ENCODE measurements at places on chromosomes 13 and 19. TPM values are rescaled to one million over a fixed set of nuclear protein-coding genes. Genes with fewer than 3 reads are reported as not detected.

DNA sequence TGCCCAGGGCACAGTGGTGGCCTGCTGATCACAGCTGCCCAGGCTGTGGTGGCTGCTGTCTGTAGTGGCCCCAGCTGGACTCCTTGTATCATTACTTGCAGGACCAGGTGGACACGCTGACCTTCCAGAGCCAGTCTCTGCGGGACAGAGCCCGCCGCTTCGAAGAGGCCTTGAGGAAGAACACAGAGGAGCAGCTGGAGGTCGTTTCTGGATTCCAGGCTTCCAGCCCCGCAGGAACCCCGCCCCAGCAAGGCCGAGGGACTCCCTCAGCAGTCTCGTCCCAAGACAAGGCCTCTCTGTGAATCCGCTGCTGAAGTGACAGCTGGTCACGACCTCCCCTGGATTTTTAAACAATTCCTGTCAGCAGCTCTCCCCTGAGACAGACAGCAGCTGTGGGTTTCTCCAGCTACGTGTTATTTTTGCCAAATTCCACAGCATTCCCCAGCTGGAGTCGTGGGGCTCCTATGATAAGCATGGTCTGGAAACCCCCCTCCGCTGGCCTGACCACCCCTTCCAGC, 98.3 kb downstream of the SLC7A1 start:
- peak; percentile 80 for DNase-seq

DNA sequence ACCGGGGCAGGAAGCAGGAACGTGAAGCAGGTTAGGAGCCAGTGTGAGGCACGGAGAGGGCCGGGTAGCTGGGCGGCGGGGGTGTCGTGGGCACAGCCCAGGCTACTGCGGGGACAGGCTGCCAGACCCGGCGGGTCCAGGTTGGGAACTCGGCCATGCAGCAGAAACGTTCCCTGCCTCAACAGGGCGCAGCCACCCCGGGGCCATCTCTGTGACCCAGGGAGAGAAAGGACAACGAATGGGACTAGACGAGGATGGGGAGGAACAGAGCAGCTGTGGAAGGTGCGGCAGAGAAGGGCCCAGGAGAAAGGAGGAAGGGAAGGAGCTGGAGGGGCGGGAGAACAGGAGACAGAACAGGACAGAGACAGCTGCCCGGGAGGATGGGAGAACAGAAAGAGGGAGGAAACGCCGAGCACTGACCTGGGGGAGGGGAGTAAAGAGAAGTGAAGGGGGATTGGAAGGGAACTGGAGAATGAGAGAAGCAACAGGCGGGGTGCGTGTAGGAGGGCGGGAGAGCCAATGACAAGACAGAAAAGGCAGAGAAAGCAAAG, 12.9 kb upstream of the GARIN5A start:
- DNase-seq = peak; percentile 24

DNA sequence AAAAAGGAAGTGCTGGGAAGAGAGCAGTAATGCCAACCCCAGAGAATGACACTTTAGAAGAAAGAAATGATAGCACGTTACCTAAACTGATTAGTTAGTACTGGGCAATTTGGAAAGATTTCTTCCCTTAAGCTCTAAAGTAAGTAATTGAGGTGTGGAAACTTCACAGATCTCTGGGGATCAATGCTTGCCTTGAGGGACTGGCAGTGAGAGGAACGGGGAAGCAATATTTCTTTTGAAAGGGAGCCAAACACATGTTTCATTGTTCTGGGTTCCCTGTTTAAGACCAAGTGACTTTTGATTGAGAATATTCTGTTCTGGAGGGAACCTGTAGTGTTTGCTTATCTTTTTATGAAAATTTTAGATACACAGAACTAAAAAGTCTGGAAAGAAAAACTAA, 190.5 kb downstream of the NDFIP2 start:
- no peak for DNase-seq

DNA sequence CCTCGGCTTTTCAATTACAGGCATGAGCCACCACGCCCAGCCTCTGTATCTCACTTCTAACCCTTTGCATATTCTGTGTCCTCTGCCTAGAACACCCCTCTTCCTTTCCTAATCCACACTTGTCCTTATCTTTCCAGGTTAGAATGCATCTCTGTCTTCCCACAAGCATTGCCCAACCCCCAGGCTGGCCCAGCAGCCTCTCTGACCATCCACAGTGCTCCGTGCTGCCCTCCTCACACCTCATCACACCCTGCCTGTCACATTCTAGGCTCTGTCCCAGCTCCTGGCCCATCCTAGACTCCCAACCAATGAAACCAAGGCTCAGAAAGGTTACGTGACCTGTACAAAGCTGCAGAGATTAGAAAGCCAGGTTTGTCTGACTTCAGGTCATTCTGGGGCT, 11.3 kb downstream of the JAK3 start:
- DNase-seq = no peak

DNA sequence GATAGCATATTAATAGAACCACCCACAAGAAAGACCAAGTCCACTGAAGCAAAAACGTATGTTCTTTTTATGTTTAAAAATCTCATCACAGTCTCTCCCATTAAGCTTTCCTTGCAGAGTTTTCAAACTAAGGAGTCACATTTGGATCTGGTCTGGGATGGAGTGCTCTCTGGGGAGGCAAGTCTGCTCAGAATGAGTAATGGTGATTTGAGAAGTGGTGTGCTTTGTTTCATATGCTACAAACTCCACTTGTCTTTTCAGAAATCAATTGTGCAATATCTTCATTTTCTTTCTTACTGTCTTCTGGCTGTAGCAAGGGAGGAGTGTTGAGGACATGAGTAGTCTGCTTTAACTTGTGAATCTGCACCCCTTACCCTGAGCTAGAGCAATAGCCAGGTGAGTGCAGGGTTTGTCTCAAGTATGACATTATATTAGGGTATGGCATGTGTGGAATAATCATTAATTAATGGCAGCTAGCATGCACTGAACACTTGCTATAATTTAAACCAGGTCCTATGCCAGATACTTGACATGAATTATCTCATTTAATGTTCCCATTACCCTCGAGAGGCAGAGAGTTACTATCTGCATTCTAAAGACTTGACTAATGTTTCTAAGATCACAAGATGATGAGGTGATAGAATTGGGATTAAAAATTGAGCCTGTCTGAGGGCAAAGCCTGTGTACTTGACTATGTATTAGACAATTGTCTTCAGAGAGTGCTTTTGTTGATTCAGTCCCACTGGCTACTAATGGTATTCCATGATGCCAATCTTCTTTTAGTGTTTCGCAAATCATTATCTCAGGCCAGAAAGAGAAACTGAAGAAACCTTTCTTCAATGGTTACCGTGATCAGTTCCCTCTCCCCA, 171.8 kb downstream of the GPC6 start:
- no peak for DNase-seq

DNA sequence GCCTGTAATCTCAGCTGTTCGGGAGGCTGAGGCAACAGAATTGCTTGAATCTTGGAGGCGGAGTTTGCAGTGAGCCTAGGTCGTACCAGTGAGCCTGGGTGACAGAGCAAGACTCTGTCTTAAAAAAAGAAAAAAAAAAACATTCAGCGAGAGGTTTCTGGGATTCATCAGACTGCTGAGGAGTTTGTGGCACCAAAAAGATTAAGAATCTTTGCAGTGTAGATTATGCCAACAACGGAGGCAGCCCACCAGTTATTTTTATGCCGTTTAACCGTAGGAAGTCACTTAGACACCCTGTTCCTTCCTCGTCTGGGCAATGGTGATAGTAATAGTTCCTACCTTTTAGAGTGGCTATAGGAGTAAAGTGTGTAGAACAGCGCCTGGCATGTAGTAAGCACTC, 2.5 kb downstream of the COX6B1 start:
- DNase-seq = no peak

DNA sequence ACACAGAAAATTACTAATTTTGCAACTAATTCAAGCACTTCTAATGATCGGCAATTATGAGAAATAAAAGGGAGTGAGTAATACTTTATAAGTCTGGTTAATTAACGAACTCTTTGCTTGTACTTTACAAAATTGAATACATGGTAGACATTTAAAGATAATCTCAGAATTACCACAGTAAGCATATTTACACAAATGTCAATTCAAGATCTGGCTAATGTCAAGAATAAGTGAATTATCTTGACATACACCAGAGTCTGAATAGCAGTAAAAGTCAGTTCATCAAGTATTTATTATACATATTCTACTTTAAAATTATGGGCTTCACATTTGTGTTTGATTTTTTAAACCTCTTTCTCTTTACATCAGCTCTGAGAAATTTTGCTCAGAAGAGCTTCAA, 643.4 kb downstream of the OLFM4 start:
- no peak for DNase-seq

DNA sequence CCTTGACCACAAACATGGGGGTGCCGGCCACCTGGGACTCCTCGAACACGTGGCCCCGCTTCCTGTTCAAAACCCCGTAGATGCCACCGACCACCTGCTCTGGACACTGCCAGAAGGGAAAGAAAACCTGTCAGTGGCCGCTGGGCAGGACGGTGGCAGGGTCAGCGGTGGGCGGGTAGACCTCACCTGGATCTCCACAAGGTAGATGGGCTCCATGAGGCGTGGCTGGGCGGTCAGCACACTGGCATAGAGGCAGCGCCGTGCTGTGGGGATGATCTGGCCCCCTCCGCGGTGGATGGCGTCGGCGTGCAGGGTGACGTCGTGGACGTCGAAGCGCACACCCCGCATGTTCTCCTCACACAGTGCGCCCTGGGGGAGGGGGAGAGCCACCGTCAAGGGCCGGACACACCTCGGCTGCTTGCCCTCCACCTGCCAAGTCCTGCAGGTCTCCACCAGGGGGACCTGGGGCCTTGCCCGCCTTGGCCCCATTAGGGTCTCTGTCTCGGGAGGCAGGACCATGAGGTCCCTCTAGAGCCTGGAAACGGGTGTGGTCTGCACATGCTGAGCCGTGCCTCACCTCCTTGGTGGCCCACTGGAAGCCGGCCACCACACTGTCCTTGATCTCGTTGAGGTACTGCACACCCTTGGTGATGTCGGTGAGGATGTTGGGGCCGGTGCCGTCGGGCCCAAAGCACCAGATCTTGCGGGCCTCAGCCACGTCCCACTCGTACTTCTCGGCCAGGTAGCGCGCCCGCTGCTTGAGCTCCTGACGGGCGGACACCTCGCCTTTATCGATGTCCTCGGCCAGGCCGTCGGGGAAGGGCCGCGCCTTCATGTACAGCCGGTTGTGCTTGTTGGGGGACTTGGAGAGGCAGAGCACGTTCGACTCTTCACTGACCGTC, 6.6 kb upstream of the DAPK3 start:
- no peak for DNase-seq

DNA sequence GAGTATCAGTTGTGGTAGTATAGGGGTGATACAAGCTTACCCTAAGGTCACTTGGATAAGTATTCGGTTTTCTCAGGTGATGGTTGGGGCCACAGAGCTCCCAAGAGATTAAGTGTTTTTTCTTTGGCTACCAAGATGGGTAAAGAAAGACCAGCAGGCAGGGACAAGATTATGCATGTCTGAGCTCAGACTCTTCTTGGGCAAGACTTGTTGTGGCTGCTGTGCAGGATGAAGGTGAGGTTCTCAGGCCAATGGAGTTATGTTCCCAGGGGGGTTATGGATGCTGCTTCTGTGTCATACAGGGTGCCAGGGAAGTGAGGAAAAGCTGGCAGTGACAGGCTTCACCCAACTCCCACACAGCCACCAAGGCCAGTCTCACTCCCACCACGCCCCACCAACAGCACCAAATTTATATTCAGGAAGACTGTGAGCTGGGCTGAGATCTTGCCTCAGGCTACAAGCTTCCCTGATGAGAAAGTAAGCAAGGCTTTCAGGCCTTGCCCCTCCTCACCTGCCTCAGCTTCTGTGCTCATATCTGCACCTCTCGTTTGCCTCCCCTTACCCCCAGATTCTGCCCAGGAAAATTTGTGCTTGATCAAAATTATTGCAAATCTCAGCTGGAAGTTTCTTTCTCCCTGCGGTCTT, 511.8 kb upstream of the SLITRK1 start:
- no peak for DNase-seq

DNA sequence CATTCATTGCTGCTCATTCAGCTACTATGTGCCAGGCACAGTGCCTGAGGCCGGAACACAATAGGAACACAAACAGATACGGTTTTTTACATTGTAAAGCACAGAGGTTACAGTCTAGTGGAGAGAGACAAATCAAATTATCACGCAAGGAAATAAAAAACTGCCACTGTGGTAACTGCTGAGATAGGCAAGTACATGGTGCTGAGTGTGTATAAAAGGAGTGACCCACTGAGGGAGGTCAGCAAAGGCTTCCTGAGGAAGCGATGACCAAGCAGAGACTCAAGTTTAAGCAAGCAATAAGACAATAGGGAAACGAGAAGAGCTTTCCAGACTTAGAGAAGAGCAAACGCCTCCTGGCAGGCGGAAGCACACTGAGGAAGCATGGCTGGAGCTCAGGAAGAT, 56.4 kb downstream of the NUFIP1 start:
- DNase-seq = peak; percentile 45

DNA sequence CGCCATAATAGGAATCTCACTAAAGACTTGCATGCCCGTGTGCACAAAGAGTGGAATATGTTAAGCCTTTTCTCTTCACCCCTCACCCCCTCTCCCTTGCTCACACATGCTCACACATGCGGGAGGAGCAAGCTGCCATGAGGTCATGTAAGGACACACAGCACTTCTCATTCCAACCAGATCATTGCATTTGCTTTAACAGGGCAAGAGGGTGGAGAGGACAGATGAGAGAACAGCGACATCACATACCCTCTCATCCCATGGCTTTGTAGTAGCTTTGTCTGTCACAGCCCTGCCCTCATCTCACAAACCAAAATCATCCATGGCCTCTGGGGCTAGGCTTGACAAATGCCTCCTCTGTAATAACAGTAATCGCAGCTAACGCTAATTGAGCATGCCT, 145.6 kb upstream of the FRY start:
- DNase-seq = peak; percentile 32

DNA sequence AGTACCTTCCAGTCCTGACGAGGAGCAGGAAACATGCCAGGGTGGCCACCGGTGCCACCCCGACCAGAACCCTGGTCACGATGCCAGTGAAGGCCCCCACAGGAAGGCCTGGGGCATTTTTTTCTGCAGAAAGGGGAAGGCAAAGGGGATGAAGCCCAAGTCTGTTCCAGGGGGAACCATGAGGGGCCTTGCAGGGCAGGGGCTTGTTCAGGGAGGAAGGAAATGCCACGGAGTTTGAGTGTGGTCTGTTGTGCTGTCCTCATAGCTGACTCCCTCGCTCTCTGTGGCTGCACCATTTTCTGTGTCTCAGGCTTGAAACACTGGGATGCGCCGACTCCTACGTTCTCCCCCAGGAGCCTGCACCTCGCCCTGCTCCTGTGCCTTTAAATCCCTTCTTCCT, 27.5 kb upstream of the CEACAM1 start:
- no peak for DNase-seq

Gene WDR87
- not detected for polyA plus RNA-seq

Gene TPM4
- 65.0 TPM for polyA plus RNA-seq

Gene FFAR2
- not detected for polyA plus RNA-seq

Gene ZNF90
- 0.57 TPM for polyA plus RNA-seq

Gene RNF225
- not detected for polyA plus RNA-seq

Gene CALR3
- polyA plus RNA-seq = not detected

Gene ZNF71
- 10.2 TPM for polyA plus RNA-seq

Gene IFNL1
- polyA plus RNA-seq = not detected
